Activated CD4-positive, alpha-beta T cell treated with anti-CD3 and anti-CD28 coated beads for 4 hours (primary cell): ENCODE measurements at places on chromosomes 2 and 18.

- no peak for DNase-seq
These were observed 1.9 kb upstream of the SLC1A4 start for GRCh38 chr2:64987001-64987955.

GRCh38 chr2:9770308-9771100 is 72.8 kb upstream of the TAF1B start:
- peak; percentile 48 for DNase-seq

- DNase-seq: no peak
These were observed 98.7 kb upstream of the VWC2L start for GRCh38 chr2:214311931-214312749.

- no peak for DNase-seq
These were observed 50.5 kb downstream of the MAP4K4 start for GRCh38 chr2:101748000-101748399.

DNA sequence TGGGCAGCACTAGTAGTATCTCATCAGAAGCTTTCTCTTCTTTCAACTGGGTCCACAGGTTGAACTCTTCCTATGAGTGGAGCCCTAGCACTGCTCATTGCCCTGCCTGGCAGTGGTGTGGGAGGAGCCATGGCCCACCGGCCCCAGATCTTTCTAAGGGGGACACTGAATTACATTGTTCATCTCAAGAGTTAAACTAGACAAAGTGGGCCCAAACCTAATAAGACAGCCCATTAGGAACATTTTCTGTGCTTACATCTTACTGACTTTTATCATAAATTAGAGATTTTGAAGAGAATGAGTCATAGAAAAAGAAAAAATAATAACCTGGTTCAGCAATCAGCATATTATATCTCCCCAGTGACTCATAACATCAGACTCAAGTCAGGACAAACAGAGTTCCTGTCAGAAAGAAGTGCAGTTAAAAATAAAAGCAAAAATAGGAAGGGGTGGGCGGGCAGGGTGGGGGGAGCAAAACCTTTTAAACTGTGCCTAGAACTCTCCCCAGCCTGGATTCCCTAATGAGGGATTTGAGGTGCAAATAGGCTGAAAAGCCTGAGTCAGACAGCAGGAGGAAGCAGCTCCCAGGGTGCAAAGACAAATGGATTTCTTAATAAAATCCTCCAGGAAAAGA is 161.6 kb upstream of the TRIB2 start:
- peak; percentile 16 for DNase-seq

- DNase-seq: no peak
These were observed 493.0 kb downstream of the PLCL1 start for GRCh38 chr2:198297350-198297749.

DNA sequence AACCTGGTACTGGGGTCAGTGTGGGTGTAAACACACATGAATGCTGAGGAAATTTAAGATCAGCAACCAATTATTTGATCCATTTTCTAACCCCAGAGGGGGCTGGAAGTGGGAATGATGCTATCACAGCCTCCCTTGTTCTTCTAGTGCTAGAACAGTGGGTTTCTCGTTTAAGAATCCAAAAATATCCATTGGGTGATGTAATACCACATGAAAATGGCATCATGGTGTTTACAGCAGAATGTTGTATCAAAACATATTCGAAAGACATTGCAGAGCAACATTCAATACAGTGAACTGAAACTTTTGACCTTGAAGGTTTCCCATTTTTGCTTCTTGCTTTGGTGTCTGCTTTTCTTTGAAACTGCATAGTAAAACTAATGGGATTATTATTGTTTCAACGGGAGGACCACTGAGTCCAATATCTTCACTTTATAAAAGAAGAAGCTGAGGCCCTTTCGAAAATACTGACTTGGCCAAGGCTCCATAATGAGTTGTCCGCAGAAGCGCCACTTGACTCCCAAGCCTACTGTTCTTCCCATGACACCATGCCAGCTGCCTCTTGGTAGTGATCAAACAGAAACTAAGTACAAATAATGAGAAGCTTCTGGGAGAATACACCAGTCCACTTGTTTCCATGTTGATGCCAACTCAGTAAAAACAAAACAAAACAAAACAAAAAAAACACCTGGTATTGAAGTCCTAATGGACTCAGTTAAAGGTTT is 106.1 kb downstream of the COLEC12 start:
- no peak for DNase-seq

- DNase-seq: no peak
These were observed 113.6 kb downstream of the ADCYAP1 start for GRCh38 chr18:1018181-1018681.

DNA sequence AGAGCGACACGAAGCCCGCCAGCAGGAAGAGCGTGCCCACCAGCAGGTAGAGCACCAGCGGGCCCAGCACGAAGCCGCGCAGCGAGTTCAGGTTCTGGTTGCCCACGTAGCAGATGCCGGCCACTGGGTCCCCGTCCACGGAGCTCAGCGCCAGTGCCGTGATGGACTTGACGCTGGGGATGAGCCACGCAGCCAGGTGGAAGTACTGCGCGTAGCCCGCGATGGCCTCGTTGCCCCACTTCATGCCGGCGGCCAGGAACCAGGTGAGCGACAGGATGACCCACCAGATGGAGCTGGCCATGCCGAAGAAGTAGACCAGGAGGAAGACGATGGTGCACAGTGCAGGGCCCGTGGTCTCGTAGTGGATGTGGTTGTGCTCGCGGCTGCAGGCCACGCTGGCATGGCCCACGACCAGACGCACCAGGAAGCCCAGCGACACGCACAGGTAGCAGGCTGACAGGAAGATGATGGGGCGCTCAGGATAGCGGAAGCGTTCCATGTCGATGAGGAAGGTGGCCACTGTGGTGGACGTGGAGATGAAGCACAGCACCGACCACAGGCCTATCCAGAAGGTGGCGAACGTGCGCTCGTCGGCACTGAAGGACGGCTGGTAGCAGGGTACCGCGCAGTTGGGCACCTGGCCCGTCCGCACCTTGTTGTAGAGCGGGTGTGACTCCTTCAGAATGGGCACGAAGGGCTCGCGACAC is 2.1 kb downstream of the FZD5 start:
- DNase-seq: no peak

- DNase-seq: no peak
These were observed 236.5 kb downstream of the DSEL start for GRCh38 chr18:67279988-67280387.

DNA sequence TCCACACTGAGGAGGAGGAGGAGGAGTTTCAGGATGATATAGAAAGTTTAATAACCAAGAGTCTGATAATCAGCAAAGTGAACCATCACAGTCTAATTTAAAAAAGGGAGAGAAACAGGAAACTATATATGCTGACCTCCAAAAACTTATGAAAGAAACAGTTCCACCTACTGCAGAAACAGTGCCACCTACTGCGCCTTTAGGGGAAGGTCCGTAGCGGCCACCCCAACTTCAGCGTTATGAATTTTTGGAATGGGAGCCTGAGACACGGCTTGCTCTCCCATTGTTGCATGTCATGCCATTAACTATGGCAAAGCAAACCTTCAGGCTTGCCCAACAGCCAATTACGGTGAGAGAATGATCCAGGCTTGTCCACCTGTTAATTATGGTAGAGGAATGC is 1719.2 kb upstream of the LRRTM1 start:
- DNase-seq: no peak

DNA sequence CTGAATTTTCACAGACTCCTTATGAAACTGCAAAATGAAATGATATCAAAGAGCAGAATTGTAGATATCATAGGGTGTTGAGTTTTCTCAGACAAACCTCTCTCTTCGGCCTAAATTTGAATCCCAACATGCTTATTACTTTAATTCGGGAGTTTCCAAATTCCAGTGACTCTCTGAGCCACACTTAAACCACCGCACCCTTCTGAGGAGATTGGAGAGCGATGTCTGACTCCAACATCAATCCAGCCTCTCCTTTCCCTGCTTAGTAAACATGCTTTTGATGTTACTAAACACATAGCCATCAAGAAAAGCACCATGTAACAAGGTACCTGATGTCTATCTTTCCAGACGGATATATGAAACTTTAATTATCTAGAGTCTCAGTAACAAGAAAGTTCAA is 103.1 kb upstream of the ARHGAP28 start:
- DNase-seq: no peak

- no peak for DNase-seq
These were observed 492.3 kb upstream of the ZEB2 start for GRCh38 chr2:145012214-145012670.

GRCh38 chr2:174025271-174026121 is 60.3 kb upstream of the SP3 start:
- DNase-seq: no peak

DNA sequence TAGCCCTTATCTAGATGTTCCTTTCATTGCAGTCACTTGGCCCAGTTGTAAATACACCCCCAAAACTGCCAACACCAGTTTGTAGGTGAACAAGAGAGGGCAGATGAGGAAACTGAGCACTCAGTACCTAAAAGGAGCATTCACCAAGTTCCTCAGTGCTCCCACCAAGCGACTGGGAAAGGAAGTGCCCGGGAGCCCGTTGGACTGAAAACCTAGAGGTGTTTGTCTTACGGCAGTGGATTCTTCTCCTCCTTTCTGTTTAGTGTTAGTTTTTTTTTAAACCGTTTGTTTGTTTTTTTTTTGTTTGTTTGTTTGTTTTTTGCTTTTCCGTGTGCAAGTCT is 43.3 kb downstream of the SOX11 start:
- DNase-seq: no peak

GRCh38 chr2:45329045-45329677 is 281.9 kb downstream of the SRBD1 start:
- DNase-seq: no peak

DNA sequence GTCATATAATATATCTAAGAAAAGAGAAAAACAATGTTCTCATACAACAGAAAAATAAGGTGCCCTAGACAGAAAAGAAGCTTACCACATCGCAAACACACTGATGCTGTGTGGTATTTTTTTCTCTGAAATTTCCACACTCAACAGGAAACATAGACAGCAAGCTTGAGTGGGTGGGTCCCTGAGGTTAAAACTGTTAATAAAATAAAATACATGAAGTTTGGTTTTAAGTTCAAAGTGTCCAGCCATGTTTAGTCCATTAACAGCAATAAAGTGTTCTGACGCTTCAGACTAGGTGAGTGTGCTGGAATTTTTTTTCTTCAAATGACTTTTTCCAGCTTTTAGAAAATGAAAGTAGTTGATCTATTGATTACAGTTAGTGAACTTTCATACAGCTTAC is 83.3 kb upstream of the EPB41L5 start:
- DNase-seq: peak; percentile 20

DNA sequence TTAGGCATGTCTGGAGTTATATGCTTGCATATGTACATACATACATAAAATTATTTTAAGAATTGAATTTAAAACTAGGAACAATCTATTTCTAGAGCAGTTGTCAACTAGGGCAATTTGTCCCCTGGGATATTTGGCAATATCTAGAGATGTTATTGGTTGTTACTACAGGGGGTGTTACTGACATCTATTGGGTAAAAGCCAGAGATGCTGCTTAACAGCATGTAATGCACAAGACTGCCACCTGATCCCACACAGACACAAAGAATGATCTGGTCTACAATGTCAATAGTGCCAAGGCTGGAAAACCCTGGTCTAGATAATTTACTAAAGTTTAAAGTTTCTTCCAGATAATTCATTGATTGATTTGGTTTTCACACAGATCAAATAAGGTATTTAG is 185.3 kb downstream of the NYAP2 start:
- DNase-seq: no peak

DNA sequence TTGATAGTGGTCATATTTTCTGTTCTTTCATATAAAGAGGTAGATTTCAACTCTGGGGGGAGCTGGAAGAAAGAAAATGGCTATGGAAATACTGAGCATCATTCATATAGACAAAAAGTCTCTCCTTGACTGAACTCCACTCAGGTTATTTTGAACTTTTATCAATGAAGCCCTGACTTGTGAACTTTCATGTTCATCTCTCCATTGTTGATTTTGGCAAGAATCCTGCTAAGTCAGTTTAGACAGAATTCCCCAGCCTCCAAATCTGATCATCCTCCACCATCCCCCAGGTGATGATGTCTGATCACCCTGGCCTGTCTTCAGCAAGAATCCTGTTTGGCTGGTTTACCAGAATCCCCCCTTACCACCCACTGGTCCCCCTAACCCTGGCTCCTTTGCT is 395.0 kb downstream of the NCKAP5 start:
- no peak for DNase-seq

- DNase-seq: no peak
These were observed 9.2 kb downstream of the ACOXL start for GRCh38 chr2:110741491-110741980.

- no peak for DNase-seq
These were observed 399.1 kb downstream of the PLCL1 start for GRCh38 chr2:198203336-198204069.

- DNase-seq: no peak
These were observed 99.0 kb upstream of the CTDP1 start for GRCh38 chr18:79580498-79581171.

DNA sequence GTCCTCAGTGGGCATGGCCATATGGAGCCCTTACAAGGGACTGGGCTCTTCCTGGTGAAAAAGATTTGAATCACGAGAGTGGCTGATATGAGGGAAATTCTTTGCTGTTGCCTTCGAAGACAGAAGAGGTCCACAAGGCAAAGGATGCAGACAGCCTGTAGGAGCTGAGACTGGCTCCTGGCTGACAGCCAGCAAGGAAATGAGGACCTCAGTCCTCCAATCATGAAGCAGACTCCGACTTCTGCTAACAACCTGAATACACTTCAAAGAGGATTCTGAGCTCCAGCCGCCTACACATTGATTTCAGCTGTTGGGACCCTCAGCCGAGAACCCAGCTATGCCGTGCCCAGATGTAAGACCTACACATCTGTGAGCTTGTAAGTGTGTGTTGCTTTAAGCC is 3.0 kb upstream of the ST8SIA5 start:
- DNase-seq: no peak

GRCh38 chr2:102515851-102516250 is 42.8 kb downstream of the SLC9A4 start:
- DNase-seq: no peak

DNA sequence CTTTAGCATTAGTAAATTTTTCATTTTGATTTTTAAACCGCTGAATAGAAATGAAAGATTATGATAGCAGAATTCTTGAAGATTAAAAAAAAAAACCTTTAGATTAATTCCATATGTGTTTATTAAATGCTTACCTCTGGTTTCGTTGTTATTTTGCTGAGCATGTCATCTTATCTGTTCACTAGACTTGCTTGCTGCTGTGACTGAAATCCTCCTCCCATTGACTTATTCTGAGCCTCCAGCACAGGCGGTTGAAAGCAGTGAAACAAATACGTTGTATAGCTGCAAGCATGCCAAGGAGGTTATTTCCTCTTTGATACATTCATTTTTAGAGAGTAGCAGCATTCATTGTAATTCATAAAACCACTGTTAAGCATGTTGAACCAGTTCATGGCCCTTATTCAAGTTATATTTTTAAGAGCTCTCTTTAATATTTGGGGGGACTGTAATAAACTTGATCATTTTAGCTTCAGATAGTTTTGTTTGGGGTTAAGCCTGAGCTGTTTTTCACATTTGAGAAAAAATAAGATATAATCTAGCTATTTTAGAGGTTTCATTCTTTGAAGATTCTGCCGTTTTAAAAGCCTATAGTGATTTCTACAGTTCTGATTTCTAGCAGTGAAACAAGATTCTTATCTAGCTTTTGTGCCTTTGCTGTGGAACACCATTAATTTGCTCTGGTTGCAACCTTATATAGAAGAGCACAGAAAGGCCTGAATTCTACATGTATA is at the start of gene HTR2B:
TSS of gene HTR2B (minus strand) at position 205 of the 731 bp plus-strand sequence. CDS start 1,278 bp downstream, outside the sequence.
- no peak for DNase-seq
